ENCODE measurements at places on chromosomes 11 and 22. TPM values are rescaled to one million over a fixed set of nuclear protein-coding genes. Genes with fewer than 3 reads are reported as not detected.

DNA sequence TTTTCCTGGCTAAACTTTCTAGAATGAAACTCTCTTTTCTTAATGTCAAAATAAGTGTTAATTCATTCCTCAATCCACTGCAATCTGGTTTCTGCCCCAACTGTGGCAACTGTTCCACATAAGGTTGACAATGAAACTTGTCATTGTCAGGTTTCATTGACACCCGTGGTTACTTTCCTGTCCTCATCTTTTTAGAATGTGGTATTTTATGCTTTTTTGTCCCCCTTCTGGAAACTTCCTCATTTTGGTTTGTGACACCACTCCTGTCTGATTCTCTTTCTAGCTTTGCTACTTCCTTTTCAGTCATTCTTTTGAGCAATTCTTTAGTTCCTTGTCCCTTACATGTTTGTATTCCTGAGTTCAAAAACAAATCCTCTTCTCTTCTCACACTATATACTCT, 7.5 kb upstream of the PDE3B start:
- H3K4me1 ChIP-seq = no peaks in the 10 kb centered on the region
- DNase-seq = no peak
- no peak overlapping the region for H3K4me3 ChIP-seq
- no peak overlapping the region for H3K27ac ChIP-seq
- peaks cover 82% of the 10 kb centered on the region for H3K27me3 ChIP-seq

DNA sequence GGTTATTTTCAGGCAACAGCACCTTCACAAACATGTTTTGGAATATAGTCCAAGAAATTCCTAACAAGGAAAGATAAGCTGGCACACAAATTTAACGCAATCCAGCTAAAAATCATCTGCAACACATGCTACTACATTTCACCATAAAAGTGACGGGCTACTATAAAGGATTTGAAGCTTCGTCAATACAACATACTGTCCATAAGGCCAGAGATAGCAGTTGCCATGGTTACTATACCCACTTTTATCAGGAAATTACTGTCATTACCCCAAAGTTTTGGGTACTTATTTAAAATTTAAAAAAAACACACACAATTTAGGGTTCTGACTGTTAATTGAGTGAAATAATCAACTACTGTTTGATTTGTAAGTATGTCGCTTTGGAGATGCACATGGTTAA, 6.9 kb downstream of the PHF21A start:
- no peak for DNase-seq
- no peaks in the 10 kb centered on the region for H3K27me3 ChIP-seq
- H3K4me3 ChIP-seq = no peak overlapping the region
- peaks cover 15% of the 10 kb centered on the region for H3K36me3 ChIP-seq
- H3K4me1 ChIP-seq = peaks cover 28% of the 10 kb centered on the region

Gene C11orf16
- total RNA-seq = not detected

GRCh38 chr11:127117231-127117739, 116.7 kb upstream of the KIRREL3 start:
- no peak for DNase-seq
- H3K4me1 ChIP-seq = no peaks in the 10 kb centered on the region
- no peak overlapping the region for H3K4me3 ChIP-seq
- H3K27me3 ChIP-seq = no peaks in the 10 kb centered on the region
- no peaks in the 10 kb centered on the region for H3K36me3 ChIP-seq
- H3K27ac ChIP-seq = no peak overlapping the region

- no peaks in the 10 kb centered on the region for H3K4me1 ChIP-seq
- H3K27ac ChIP-seq = no peak overlapping the region
- DNase-seq = no peak
- no peak overlapping the region for H3K4me3 ChIP-seq
- H3K36me3 ChIP-seq = no peaks in the 10 kb centered on the region
These were observed 720.6 kb upstream of the ANO5 start for GRCh38 chr11:21472261-21472660.

- no peak overlapping the region for H3K27ac ChIP-seq
- H3K4me1 ChIP-seq = no peaks in the 10 kb centered on the region
- H3K4me3 ChIP-seq = no peak overlapping the region
- no peak for DNase-seq
- peaks cover 85% of the 10 kb centered on the region for H3K27me3 ChIP-seq
These were observed 25.2 kb downstream of the NRXN2 start for GRCh38 chr11:64697663-64698375.

DNA sequence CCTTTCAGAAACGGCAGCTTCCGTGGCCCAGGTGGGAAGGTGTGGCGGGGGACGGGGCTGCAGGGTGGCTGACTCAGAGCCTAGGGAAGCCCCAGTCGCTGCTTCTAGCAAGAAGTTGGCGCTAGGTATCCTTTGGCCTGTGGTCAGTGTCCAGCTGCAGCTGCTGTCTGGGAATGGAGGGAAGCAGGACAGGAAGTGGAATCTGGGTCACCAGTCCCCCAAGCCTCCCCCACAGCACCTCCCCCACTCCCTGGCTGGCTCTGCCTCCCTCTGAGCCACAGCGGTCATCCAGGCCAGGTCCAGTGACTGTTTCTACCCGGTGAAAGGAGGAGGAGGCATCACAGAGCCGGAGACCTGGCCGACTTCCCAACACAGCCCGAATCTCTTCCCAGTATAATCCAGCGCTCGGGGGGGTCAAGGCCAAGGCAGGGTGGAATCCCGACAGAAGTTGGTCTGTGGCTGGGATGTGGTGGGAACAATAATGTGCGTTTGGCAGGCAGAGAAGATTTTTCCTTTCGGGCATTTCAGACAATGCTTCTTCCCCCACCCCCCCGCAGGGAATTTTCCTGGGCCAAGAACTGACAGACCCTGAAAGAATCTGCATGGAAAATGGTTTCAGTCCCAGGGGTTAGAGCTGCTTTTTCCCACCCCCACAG, 45.1 kb downstream of the C11orf96 start:
- H3K36me3 ChIP-seq = no peaks in the 10 kb centered on the region
- H3K4me3 ChIP-seq = no peak overlapping the region
- H3K27me3 ChIP-seq = peaks cover 16% of the 10 kb centered on the region
- no peak overlapping the region for H3K27ac ChIP-seq
- peaks cover 6% of the 10 kb centered on the region for H3K4me1 ChIP-seq
- peak; percentile 34 for DNase-seq

GRCh38 chr11:70360211-70360610, 38.1 kb upstream of the CTTN start:
- no peak for DNase-seq
- no peak overlapping the region for H3K27ac ChIP-seq
- H3K4me1 ChIP-seq = no peaks in the 10 kb centered on the region

Gene HBB
- total RNA-seq = not detected

DNA sequence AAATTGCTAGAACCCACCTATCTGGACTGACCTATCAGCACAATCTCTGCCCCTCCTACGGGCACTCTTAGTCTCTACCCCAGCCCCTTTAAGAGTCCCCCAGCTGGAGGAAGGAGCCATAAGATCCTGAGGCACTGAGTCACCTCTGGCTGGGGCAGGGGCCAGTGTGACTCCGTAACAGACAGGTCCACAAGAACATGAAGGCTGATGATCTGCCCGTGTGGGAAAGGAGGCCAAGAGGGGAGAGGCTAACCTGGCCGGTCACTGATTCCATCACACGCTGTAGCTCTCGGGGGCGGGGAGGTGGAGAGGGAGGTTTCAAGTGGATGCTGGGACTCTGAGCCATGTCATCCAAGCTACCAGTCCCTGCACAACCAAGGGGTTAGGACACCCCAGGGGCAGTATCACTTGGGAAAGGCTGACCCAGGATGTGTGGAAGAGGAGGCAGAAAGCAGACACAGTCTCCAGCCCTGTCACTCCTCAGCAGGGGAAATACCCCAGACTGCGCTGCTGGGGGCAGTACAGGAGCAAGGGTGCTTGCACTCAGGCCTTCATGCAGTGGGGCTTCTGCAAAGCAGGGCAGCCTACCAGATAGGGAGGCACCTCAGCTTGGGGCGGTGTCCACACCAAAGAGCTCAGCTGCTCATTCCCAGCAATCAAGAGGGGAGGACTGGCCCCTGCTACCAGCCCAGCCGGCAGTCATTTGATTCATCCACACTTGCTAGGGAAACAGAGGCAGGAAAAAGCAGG, 22.3 kb downstream of the ARHGAP1 start:
- H3K27me3 ChIP-seq = no peaks in the 10 kb centered on the region
- H3K4me3 ChIP-seq = no peak overlapping the region
- H3K4me1 ChIP-seq = peaks cover 15% of the 10 kb centered on the region

- H3K4me1 ChIP-seq = peaks cover 16% of the 10 kb centered on the region
- DNase-seq = no peak
- H3K36me3 ChIP-seq = peaks cover 42% of the 10 kb centered on the region
- no peaks in the 10 kb centered on the region for H3K27me3 ChIP-seq
- no peak overlapping the region for H3K4me3 ChIP-seq
These were observed 17.6 kb downstream of the ALKBH8 start for GRCh38 chr11:107547961-107548360.

GRCh38 chr22:39932918-39933649, 27.1 kb upstream of the TMA7B start:
- no peak overlapping the region for H3K27ac ChIP-seq
- no peaks in the 10 kb centered on the region for H3K36me3 ChIP-seq
- H3K4me3 ChIP-seq = no peak overlapping the region
- H3K27me3 ChIP-seq = peaks cover 20% of the 10 kb centered on the region

GRCh38 chr11:119237515-119237914, 31.4 kb downstream of the CBL start:
- H3K36me3 ChIP-seq = peaks cover 27% of the 10 kb centered on the region
- H3K4me3 ChIP-seq = no peak overlapping the region
- H3K4me1 ChIP-seq = peaks cover 6% of the 10 kb centered on the region
- H3K27me3 ChIP-seq = no peaks in the 10 kb centered on the region
- DNase-seq = no peak
- H3K27ac ChIP-seq = no peak overlapping the region

Gene RFPL1
- total RNA-seq = not detected

DNA sequence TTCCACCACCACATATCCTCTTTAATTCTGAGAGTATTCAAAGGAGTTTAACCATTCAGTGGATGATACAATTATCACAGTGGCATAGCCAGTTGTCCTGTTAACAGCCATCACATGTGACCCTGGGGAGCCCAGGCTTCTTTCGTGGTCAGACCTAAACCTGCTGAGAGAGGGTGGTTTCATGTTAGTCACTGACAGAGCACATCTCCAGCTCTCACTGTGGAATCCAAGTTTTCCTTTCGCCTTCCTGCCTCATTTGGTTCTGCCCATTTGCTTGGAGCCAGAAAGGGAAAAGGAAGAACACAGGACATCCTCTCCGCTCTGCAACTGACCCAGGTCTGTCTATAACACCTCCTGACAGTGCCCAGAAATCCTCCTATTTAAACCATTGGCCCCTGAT, 60.4 kb downstream of the MCHR1 start:
- H3K27me3 ChIP-seq = no peaks in the 10 kb centered on the region
- no peak overlapping the region for H3K27ac ChIP-seq
- no peaks in the 10 kb centered on the region for H3K4me1 ChIP-seq
- no peaks in the 10 kb centered on the region for H3K36me3 ChIP-seq

Gene MMP13
- not detected for total RNA-seq

- no peak overlapping the region for H3K27ac ChIP-seq
- H3K27me3 ChIP-seq = no peaks in the 10 kb centered on the region
These were observed 1.1 kb upstream of the CBL start for GRCh38 chr11:119205080-119205479.

DNA sequence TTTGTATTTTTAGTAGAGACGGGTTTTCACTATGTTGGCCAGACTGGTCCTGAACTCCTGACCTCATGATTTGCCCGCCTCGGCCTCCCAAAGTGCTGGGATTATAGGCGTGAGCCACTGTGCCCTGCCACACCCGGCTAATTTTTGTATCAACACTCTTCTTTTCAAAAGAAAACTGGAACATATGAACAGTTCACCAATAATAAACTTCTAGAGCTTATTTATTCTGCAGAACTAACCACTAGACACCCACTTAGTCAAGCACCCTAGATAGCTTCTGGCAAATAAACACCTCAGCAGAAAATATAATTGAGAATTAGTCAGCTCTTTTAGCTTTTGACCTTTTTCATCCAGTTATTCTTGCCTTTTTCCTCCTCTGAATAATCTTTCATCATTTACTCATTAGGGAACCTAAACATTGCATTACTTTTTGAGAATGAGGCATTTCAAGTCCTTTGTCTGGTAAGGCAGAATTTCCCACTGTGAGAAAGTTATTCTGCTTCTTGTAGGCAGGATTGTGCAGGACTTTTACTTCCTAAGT, 27.3 kb upstream of the TMEM41B start:
- no peak for DNase-seq
- no peaks in the 10 kb centered on the region for H3K4me1 ChIP-seq
- no peak overlapping the region for H3K4me3 ChIP-seq
- no peaks in the 10 kb centered on the region for H3K36me3 ChIP-seq
- H3K27ac ChIP-seq = no peak overlapping the region

DNA sequence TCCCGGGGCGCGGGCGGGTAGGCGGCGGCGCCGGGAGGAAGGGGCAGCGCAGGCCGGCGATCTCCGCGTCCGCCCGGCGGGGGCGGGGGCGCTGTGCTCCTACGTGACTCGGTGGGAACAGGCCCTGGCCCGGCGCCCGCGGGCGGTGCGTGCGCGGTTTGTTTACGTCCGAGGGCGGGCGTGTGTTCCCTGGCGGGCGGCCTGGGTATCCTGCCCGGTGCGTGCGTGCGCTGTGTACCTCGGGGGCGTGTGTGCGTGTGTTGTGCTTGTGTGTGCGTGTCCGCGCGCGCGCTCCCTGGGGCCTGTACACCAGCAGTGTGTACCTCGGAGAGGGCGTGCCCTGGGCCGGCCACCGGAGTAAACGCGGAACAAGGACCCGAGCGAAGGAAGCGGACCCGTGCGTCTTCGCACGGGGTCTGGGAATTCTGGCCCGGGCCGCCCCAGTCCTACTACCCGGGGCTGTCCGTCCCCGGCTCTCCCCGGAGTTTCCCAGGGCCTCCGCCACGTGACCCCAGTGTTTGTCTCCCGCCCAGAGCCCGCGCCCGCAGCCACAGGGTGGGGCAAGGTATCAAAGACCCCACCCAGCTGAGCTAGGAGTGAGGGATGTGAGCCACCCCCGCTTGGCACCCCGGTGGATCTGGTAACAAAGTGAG, 769 bp downstream of the MAFF start:
- H3K27ac ChIP-seq = peak overlapping the region; percentile 80
- peak overlapping the region; percentile 85 for H3K4me3 ChIP-seq
- no peaks in the 10 kb centered on the region for H3K27me3 ChIP-seq
- H3K36me3 ChIP-seq = peaks cover 40% of the 10 kb centered on the region
- DNase-seq = peak; percentile 81

GRCh38 chr11:77879218-77879617, 58.3 kb downstream of the AAMDC start:
- H3K27me3 ChIP-seq = no peaks in the 10 kb centered on the region
- no peak overlapping the region for H3K27ac ChIP-seq
- H3K36me3 ChIP-seq = peaks cover 48% of the 10 kb centered on the region
- peaks cover 21% of the 10 kb centered on the region for H3K4me1 ChIP-seq
- DNase-seq = peak; percentile 47

GRCh38 chr11:120210626-120211521, at the start of gene OAF:
Gene OAF, plus strand, starts transcription at chr11:120211032. Its CDS starts 248 bp downstream, at chr11:120211280.
- peak within 1 kb of the TSS; percentile 80 for H3K4me3 ChIP-seq
- peak; percentile 90 for DNase-seq
- no peaks in the 10 kb centered on the region for H3K36me3 ChIP-seq
- peak within 1 kb of the TSS; percentile 59 for H3K27ac ChIP-seq
- H3K27me3 ChIP-seq = no peaks in the 10 kb centered on the region

Gene HIC2
- 2.5 TPM for total RNA-seq

DNA sequence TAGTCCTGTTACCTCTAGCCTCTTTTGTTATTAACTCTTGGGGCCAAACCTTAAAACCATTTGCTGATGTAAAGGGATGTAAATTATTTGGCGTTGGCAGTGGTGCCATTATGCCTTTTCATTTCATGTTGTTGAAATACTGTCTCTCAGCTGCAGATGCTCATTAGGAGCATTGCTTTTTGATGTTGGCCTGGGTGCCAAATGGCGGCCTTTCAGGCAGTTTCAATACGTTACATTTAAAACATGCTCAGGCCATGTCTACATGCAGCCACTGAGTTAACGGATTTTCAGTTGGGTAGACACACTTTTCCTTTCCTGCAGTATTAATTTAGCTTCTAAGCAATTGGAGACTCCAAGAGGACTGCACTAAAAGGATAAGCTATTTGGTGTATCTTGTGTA, 5.3 kb downstream of the NCAM1 start:
- H3K4me1 ChIP-seq = peaks cover 18% of the 10 kb centered on the region
- DNase-seq = no peak
- peaks cover 23% of the 10 kb centered on the region for H3K27me3 ChIP-seq
- no peak overlapping the region for H3K27ac ChIP-seq
- H3K4me3 ChIP-seq = no peak overlapping the region
- no peaks in the 10 kb centered on the region for H3K36me3 ChIP-seq

Measured in MCF 10A (cell line).